ENCODE measurements at places on chromosomes 5 and 9. TPM values are rescaled to one million over a fixed set of nuclear protein-coding genes. Genes with fewer than 3 reads are reported as not detected.

- DNase-seq = peak; percentile 58
Measured at GRCh38 chr5:140182803-140183367, 7.9 kb downstream of the CYSTM1 start.

CTNND2 gene
- 13.9 TPM for total RNA-seq

GRCh38 chr9:131481441-131482342 lies 21.0 kb upstream of the POMT1 start:
- no peak for DNase-seq

SMIM27 gene
- 6.4 TPM for total RNA-seq

PCDHB3 gene
- total RNA-seq = 6.7 TPM

- DNase-seq = no peak
Measured at GRCh38 chr9:84940294-84940693, 270.8 kb downstream of the NTRK2 start.

- DNase-seq = no peak
Measured at GRCh38 chr5:68406767-68407241, 191.2 kb downstream of the PIK3R1 start.

NOXA1 gene
- 0.65 TPM for total RNA-seq

GRCh38 chr5:96075579-96076289 lies 114.1 kb upstream of the ELL2 start:
- DNase-seq = no peak

BASP1 gene
- 215 TPM for total RNA-seq

DNA sequence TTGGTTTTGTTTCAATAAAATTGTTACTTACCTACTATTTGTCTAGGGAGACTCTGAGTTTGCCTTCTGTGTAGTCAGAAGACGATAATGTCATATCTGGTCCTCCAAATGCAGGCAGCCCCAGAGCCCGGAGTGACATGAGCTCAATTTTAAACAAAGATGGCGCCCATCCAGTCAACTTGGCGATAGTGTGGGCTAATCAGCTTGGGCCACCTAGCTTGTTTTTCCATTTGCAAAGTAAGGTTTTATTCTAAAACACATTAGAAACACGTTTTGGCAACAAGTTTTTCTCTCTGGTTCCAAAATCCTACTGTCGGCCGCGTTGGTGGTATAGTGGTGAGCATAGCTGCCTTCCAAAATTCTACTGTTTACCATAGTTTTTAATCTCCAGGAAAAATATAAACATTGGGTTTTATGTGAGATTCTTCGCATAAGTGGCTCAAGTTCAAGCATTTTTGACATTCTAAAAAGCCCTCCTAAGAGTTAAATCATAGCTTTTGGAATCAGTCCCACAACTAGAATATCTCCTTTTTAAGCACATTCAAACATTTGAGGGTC lies 13.2 kb downstream of the TSC1 start:
- no peak for DNase-seq

- DNase-seq = no peak
Measured at GRCh38 chr9:33437898-33438297, 9.5 kb downstream of the AQP3 start.

GRCh38 chr5:59360130-59360555 lies 533.4 kb downstream of the PDE4D start:
- DNase-seq = no peak

DNA sequence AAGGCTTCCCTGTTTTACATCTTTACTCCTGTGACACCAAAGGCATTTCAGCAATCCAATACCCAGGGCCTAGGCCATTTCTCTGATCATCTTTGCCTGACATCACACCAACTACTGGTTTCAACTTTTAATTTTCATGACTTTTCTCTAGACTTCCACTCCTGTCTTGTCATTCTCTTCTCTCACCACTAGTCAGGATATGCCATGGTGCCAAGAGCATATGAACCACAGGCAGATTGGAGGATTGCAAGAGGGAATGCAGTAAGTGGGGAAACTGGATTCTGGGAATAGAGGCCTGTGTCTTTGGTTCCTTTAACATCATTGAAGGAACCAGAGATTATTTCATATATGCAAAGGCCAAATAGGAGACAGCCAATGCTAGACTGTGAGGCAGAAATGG lies 69.3 kb downstream of the ANKRD31 start:
- peak; percentile 21 for DNase-seq

MTAP gene
- total RNA-seq = 21.6 TPM

DNA sequence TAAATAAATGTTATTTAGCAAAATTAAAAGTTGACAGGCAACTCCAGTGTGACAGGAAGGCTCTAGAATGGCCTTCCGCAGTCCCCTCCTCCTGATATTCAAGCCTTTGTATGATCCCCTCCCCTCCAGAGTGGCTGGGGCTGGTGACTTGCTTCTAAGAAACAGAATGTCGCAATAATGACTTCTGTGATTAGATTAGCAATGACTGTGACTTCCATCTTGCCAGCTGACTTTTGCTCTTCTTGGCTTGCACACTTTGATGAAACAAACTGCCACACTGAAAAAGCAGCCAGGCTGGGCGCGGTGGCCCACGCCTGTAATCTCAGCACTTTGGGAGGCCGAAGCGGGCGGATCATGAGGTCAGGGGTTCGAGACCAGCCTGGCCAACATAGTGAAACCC lies 106.5 kb upstream of the LARP1 start:
- DNase-seq = no peak

GRCh38 chr5:136979131-136979530 lies 520.0 kb downstream of the SPOCK1 start:
- no peak for DNase-seq

DNA sequence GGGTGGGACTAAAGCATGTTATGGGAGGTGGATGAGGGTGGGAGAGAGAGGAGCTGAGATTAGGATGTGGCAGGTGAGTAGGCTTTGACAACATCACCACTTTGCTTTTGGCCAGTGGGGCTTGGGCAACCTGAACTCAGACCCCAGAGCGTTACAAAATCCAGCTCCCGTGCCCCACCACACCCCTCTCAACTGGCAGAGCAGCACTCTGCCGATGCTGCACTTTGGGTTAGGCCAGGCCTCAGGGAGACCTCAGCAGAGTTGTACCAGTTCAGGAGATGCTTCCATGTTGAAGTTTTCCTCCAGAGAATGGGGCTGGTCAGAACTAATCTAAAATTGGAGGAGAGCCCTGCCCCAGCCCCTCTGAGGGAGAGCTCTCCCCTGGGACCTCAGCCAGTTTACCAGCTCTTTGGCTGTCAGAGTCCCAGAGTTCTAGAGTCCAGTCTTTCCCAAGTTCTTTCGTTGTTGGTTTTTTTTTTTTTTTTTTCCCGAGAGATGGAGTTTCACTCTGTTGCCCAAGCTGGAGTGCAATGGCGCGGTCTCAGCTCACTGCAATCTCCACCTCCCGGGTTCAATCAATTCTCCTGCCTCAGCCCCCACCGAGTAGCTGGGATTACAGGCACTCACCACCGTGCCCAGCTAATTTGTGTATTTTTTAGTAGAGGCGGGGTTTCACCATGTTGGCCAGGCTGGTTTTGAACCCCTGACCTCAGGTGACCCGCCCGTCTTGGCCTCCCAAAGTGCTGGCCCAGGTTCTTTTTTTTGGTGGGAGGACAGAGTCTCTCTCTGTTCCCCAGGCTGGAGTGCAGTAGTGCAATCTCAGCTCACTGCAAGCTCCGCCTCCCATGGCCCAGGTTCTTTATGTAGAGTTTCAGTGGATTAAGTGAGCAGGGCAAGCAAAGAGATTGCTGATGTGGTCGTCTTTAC lies 17.8 kb downstream of the NUDT2 start:
- peak; percentile 39 for DNase-seq

- DNase-seq = no peak
Measured at GRCh38 chr9:126009047-126009446, 261.9 kb downstream of the PBX3 start.

SPATA6L gene
- 0.99 TPM for total RNA-seq

All from neural progenitor cell (in vitro differentiated cells).